ENCODE measurements at places on chromosomes 2 and 18. TPM values are rescaled to one million over a fixed set of nuclear protein-coding genes. Genes with fewer than 3 reads are reported as not detected.

DNA sequence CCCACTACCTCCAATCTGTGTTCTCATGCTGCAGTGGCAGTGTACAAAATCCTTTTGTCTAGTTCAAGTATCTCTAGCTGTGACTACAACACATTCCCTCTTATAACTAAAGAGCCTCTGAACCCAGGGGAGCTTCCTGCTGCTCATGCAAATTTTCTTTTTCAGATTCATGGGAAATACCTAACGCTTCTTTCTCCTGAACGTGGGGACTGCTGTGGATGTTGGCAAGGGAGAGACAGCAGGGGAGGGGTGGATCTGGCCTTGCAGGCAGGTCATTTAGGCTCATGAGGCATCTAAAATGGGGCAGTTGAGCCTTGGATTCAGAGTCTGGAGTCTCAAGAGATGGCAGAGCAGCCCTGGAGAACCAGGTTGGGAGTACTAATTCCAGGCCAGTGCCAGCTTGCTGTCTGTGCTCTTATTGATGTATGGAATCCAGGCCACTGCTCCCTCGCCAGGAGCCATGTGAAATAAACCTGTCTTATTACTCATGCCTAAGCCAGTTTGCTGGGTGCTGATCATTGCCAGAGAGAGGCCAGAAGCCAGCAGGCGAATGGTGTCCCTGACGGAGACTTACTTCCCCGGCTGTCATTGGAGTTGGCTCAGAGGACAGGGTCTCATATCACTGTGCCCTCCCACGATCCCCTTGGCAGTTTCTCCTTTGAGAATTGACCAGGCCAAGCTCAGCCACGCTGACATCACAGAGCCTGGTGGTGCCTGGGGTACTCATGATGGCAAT is 29.2 kb upstream of the TNP1 start:
- no peak for DNase-seq

DNA sequence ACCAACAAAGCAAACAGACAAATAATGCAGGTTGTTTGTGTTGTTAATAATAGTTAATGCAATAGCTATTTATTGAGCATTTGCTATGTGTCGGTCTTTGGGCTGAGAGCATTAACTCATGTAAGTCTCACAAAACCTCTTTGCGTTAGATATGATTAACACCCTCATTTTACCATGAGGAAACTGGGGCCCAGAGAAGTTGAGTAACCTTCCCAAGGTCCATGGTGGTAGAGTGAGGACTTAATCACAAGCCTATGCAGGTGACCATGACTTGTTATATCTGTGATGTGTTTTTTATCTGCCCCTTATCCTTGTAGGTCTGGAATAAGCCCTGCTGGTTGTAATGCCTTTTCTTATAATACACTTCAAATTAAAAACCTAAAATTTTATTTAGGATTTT is 124.5 kb upstream of the FAM136A start:
- DNase-seq = no peak

GRCh38 chr2:199470672-199471442 is 13.1 kb upstream of the SATB2 start:
- no peak for DNase-seq

DNA sequence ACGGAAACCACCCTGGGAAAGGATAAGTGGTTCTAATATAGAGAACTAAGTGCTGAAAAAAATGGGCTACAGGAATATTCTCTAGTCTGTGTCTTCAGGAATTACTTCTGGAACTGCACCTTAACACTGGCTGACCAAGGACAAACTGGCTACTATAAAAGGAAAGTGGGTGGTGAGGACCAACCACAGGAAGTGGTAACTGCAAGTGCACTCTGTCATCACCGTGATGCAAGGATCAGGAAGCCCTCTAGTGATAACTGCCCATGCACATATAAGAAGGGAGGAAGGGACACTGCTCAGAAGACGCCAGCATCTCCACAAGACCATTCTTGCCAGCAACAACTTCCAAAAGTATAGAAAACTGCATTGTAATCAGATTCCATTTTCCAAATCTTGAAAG is 424.4 kb upstream of the RGPD4 start:
- DNase-seq = no peak

The ZNF804A gene
- not detected for total RNA-seq

The DSC3 gene
- total RNA-seq = not detected

The TRIM54 gene
- 0.21 TPM for total RNA-seq
